Stimulated activated effector memory CD8-positive, alpha-beta T cell treated with anti-CD3 and anti-CD28 coated beads, Interleukin-12 subunit alpha, Interleukin-12 subunit beta, amount 100 ng/mL, for 72 hours (primary cell): ENCODE measurements at places on chromosomes 1 and 21.

DNA sequence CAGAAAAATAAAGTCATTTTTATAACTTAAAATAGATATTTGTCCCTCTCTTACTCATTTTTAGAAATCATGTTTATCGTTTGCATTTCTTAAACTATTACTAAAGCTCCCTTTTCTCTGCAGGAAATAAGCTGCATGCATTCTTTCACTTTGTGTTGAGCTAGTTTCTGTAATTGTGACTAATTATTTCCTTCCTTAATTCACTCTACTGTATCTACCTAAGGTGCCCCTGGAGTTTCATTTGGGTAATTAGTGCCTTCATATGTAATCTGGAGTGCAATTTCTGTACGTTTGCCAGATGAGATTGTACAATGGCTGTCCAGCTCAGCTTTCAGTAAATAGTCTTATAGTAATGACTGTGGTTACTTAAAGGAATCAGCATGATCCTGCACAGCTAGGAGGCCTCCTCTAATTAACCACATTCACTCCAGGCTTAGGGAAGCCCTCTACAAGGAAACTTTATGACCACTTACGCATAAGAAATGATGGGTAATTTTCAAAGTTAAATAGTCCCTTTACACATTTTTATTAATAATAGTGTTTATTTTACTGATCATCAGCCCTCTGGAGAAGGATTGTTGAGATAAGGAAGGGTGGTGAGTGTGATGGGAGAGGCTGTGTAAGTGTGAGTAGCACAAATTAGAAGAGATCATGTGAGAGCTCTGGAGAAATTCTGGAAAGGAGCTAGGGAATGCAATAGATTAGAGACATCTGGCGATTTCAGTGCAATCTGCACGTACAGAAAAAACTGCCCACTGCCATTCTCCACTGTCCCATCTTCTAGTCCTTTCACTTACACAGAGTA is 86.8 kb downstream of the LRRC8C start:
- no peak for DNase-seq

- no peak for DNase-seq
These were observed 135.9 kb upstream of the CHRM3 start for GRCh38 chr1:239250353-239251035.

GRCh38 chr1:71829346-71829745 is 453.0 kb downstream of the NEGR1 start:
- no peak for DNase-seq

DNA sequence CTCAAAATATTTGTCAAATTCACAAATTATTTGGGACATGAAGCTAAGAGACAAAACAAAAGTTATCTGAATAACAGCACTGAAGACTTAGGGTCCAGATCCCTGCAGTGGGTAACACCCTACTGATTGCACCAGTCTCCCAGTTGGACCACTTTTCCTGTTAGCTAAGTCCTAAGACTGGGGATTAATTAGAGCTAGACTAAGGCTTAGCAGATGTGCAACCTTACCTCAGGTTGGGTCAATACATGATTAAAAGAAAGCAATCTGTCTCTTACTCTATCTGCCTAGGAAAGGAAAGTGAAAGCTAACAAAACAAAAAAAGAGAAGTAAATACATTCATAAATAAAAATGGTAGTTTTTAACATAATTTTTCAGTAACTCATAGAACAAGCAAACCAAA is 737.2 kb upstream of the CHRM3 start:
- DNase-seq: no peak

DNA sequence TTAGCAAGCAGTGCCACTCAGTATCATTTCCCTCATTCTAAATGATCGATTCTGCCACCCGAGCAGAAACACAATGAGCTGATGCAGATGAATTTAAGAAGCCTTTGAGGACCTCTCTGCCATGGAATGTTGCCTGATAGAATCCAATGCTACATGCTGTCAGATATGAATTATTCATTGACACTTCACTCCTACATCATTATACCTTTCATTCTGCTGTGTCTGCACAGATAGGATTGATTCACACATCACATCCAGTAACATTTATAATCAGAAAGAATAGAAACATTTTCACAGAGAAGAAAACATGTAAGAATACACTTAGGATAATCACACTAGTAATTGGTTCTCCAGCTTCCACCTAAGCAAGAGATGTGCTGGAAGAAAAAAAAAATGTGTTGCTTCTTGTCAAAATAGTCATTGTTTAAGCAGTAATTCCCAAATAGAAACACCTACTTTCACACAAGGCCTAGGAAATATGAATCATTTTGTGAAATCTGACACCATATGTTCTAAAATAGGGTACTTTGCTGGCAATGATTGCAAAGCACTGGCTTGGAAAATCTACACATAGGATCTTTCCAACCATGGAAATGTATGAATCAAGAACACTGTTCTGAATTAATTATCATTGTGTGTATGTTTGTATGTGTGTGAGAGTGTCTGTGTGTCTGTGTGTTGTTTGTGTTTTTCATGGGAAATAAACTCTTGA is 110.1 kb downstream of the GRIK1 start:
- DNase-seq: no peak

DNA sequence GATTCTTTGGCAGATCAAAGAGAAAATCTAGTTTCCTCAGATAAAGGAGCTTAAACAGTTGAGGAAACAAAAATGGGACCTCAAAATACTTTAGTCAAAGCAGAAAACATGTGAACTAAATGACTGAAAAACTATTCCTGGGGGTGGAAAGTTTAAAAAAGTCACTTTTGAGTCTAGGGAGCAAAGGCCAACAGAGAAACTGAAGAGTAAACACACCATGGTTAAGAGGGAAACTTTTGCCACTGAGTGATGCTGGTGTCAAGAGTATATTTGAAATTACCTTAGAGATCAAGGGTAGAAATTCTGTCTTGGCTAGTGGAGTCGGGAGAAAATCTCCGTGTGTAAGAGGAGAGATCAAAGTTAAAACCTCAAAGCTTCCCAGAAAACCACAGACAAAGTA is 501.2 kb upstream of the ADGRL4 start:
- DNase-seq: no peak

DNA sequence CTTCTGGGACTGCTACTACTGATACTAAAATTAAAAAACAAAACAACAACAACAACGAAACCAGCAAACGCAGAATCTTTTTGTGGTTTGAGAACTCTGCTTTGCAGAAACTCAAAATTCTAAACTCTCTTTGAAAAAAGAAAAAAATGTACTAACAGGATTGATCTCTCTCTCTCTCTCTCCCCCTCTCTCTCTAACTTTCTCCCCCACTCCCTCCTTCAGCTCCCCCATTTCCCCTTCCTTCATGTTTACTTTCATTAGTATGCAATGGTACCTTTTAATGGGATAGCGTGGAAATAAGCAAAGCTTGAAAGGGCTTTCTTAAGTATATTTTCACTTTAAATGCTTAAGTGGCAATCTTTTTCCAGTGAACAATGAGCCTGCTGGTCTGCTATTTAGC is 562.6 kb upstream of the ADGRL2 start:
- DNase-seq: no peak

DNA sequence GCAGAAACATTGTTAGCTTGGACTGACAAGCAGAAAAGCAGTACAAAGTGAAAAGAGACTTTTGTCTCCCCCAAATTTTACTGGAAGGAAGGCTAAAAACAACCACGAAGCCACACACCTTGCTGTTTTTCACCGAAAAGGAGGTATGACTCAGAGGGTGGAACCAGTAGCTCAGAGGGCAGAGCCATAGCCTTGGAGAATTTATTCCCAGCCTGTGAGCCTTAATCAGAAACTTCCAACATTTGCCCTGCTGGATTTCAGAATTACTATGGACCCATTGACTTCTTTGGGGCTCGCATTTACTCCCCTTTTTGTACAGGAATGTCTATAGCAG is 32.0 kb downstream of the RPS6KC1 start:
- no peak for DNase-seq

- peak; percentile 29 for DNase-seq
These were observed 178.0 kb upstream of the GALNT2 start for GRCh38 chr1:229889031-229889517.

DNA sequence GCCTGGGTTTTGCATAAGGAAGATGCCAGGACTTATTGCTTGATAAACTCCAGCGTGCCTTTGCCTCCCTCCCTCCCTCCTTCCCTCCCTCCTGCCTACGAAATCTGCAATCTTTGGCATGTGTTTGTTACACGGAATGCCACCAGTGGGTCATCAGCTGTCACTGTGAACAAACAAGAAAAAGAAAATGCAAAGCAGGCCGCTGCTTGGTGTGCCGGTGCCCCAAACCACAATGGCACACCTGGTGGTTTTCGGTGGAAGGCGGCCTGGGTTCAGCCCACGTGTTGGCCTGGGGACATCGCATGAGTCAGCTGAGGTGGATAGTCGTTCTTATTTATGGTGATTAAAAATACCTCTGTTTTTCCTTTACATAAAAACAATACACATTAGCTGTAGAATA is 16.3 kb upstream of the IFNLR1 start:
- no peak for DNase-seq

GRCh38 chr1:24516506-24516905 is 13.9 kb downstream of the RCAN3 start:
- no peak for DNase-seq

- no peak for DNase-seq
These were observed 14.2 kb downstream of the RHOC start for GRCh38 chr1:112692681-112693080.

- no peak for DNase-seq
These were observed 22.9 kb downstream of the SYT11 start for GRCh38 chr1:155882235-155882634.

GRCh38 chr1:87816646-87817045 is 488.0 kb downstream of the LMO4 start:
- DNase-seq: no peak

GRCh38 chr1:230647321-230647720 is 5.0 kb downstream of the COG2 start:
- no peak for DNase-seq

DNA sequence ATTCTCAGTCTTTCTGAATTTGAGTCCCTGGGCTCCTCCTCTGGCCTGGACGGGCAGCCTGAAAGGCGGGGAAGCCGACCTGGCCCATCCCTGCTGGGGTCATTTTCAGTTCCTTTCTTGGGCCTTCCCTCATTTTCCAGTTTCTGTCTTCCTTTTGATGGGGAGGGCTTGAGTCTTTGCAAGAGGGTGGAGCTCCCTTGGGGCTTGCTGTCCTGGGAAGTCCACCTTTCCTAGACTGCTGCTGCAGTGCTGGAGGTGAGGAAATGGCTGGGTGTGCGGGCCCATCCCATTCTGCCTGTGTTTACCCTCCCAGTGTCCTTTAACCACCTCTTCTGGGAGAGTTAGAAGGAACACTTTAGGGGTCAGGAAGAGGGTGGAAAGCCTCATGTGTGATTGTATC is 40.4 kb upstream of the SYNC start:
- DNase-seq: no peak

DNA sequence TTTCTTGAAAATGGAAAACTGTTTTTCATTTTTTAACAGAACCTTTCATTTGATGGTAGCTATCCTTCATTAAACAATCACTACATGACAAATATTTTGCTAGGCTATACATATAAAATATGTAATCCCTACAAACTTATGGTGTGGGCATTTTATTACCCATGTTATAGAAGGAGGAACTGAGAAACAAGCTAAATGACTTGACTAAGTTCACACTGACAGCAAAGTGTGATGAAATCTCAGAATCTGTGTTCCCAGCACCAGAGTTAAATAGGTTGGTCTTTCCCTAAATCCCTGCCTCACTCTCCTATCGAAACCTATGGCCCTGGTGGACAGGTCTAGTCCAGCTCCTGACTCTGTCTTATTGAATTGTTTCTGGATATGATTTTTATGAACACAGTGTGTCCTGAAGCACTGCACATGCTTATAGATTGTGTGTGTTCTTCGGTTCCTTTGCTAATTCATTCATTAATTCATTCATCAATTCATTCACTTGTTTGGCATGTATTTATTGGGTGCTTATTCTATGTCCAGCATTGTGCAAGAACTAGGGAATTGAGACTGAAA is 301.0 kb downstream of the GRIK1 start:
- no peak for DNase-seq

DNA sequence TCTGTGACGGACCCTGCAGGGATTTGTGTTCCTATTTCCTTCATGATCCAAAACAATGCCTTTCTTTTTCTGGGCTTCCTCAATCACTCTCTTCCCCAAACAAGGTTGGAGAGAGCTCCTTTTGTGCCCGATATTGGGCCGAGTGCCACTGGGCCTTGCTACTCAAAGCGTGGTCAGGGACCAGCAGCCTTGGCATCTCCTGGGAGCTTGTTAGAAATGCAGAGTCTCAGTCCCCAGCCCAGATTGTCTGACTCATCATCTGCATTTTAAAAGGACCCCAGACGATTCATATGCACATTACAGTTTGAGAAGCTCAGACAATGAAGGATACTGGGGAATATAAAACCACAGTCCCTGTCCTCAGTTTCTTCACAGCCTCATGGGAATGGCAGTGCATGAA is 19.9 kb downstream of the ADORA1 start:
- DNase-seq: no peak

DNA sequence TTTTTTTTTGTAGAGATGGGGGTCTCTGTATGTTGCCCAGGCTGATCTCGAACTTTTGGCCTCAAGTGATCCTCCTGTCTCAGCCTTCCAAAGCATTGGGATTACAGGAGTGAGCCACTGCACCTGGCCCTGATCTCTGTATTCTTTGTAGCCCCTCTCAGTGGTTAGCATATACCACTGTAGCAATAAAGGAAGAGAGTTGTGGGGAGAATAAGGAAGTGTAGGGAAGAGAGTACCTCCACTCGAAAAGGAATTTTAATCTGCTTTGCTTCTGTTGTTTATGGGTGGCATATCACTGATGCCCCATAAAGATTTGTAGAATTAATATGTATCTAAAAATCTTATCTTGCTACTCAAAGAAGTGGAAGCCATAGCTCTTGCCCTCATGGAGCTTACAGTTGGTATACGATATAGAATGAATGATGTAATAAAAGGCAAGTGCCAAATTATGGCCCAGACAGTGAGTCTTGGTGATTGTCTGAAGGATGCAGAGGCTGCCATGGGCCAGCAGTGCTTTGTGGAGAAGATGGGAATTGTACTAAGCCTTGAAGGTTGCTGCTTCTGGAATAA is 96.0 kb downstream of the CLIC6 start:
- no peak for DNase-seq

DNA sequence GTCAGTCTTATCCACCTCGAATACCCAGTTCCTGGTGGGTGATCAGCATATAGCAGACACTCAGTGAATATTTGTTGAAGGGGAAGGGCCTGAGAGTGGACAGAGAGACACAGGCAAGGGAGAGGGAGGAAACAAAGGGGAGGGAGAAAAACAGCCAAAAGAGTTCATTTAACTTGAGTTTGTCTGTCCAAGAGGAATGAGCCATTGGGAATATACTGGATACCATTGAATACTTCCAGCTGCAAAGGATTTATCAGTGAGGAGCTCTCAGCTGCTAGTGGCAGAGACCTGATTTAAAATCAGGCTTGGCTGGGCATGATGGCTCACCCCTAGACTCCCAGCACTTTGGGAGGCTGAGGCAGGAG is 11.5 kb upstream of the BGLAP start:
- no peak for DNase-seq

- no peak for DNase-seq
These were observed 18.3 kb downstream of the KAZN start for GRCh38 chr1:14616632-14617396.

DNA sequence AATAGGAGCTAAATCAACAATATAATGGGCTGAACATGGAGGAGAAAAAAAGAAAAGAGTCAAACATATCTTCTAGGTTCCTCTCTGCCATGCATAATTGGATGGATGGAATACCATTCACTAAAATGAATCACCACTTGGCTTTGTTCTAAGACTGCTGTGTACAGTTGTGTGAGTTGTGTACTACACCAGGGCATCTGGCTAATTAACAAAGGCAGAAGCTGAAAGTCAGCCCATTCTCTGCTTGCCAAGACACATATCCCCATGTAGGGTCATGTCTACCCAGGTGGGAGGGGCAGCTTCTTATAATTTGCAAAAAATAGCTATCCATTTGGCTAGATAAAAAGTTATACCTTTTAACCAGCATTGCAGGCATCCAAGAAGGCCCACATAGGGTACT is 21.0 kb downstream of the JUN start:
- DNase-seq: no peak
